NCI-H748 treated with DMSO at 0.1 percent for 48 hours (cell line): ENCODE measurements at places on chromosomes 2 and 18.

GRCh38 chr2:88024509-88024908 is 8.2 kb upstream of the RNU2-63P start:
- DNase-seq: no peak

DNA sequence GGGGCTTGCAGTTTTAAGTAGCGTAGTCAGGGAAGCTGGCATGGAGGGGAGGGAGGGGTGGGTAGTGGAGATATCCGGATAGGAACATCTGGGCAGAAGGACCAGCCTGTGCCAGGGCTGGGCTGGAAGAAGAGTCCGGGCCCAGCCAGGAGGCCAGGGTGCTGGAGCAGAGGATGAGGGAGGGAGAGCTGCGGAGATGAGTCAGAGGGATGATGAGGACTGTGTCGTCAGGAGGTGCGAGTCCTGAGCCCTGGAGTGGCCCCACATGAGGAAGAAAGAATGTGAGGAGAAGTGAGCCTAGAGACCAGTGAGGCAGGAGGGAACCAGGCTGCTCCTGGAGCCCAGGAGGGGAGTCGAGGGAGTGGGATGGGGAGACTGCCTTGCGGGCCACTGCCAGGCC is 82.4 kb downstream of the CTIF start:
- DNase-seq: no peak

GRCh38 chr2:207330912-207331311 is 165.2 kb upstream of the KLF7 start:
- no peak for DNase-seq

GRCh38 chr18:5296706-5297320 is 1.3 kb upstream of the ZBTB14 start:
- DNase-seq: peak; percentile 70

GRCh38 chr2:237298151-237299118 is 115.5 kb downstream of the COL6A3 start:
- no peak for DNase-seq

DNA sequence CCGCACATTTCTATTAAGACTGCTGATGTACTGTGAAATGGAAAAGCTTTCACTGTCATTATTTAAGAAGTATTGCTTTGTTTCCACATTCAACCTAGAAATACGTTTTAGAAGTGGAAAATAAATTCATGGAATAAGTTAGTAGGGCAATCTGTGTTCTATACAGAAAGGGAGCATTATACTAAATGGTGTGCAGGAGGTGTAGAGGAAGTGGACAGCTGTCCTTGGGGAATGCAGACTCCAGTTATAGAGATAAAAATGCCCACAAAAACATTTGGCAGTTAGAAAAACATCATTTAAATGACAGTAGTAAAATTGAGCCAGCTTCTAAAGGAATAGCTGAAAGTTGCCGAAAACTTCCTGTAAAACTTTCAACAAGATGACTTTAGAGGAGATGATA is 46.8 kb downstream of the PIK3C3 start:
- no peak for DNase-seq
